ENCODE measurements at places on chromosomes 1 and 21. TPM values are rescaled to one million over a fixed set of nuclear protein-coding genes. Genes with fewer than 3 reads are reported as not detected.

The BRINP2 gene
- total RNA-seq, result under 0.01 TPM

GRCh38 chr1:51689075-51689440, 72.2 kb downstream of the OSBPL9 start:
- no peak for DNase-seq

- peak; percentile 12 for DNase-seq
These were observed 57.8 kb downstream of the EDARADD start for GRCh38 chr1:236451796-236452373.

- DNase-seq, result peak; percentile 98
These were observed 77.8 kb downstream of the ALPL start for GRCh38 chr1:21586846-21587601.

- DNase-seq, result peak; percentile 85
These were observed 3.1 kb upstream of the ARHGEF2 start for GRCh38 chr1:155981266-155982088.

GRCh38 chr1:211095381-211095780, 38.6 kb downstream of the KCNH1 start:
- no peak for DNase-seq

DNA sequence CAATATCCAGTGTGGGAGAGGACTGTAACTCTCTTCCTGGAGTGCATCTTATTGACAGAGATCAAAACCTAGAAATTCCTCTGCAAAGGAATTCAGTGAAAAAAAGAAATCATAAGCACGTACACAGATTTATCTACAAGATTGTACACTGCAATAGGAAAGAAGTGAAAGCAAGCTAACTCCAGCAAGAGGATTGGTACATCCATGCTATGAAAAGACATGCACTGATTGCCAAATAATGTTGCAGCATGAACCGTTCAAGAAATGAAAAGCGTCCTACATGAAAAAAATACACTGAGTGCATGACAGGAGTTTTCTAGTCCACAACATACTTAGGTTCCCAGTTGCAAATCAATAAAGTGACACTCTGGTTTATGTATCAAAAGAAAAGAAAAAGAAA, 1.9 kb upstream of the MGST3 start:
- DNase-seq, result no peak

- no peak for DNase-seq
These were observed 223.2 kb upstream of the NFIA start for GRCh38 chr1:60859111-60859510.

DNA sequence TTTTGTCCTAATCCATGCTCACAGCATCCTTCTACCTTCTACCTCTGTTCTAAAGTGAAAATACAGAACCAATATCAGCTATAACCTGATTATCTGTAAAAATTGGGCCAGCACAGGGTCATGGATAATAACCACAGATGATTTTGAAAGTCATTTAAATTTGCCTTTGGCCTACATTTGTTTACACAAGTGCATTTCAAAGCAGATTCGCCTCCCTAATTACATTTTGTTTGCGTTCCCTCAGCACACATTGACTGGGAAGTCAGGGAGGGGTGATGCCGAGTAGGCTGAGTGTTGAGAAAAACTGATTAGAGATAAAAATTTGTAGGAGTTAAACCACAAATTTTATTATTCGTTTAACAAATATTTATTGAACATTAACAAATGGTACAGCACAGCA, 19.2 kb upstream of the RGS8 start:
- DNase-seq, result no peak

GRCh38 chr1:223337174-223337869, 26.7 kb downstream of the SUSD4 start:
- DNase-seq, result no peak

DNA sequence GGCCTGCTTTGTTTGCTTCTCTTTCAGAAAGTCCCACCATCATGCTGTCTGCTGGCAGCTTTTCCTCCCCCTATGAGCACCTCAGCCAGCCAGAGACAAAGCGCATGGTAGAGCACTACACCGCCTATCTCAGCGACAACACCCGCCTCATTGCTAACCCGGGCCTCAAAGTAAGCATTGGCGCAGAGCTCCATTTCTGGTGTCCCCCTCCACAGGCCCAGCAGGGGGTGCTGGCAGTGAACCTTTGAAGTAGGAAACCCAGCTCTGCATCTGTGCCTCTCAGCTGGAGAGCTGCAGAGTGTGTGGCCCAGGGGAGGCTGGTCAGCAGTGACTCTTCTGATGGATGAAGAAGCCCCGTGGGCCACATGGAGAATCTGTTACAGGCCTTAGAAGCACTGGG, 81.2 kb upstream of the RAVER2 start:
- peak; percentile 8 for DNase-seq

- DNase-seq, result no peak
These were observed 256.2 kb upstream of the PLXNA2 start for GRCh38 chr1:208500375-208500774.

Measured in RPMI7951 (cell line).